ENCODE measurements at places on chromosomes 13 and 19.

GRCh38 chr13:40671956-40672764 is 5.7 kb upstream of the FOXO1 start:
- DNase-seq = peak; percentile 57

GRCh38 chr19:20151617-20152145 is 15.3 kb upstream of the ZNF486 start:
- no peak for DNase-seq

DNA sequence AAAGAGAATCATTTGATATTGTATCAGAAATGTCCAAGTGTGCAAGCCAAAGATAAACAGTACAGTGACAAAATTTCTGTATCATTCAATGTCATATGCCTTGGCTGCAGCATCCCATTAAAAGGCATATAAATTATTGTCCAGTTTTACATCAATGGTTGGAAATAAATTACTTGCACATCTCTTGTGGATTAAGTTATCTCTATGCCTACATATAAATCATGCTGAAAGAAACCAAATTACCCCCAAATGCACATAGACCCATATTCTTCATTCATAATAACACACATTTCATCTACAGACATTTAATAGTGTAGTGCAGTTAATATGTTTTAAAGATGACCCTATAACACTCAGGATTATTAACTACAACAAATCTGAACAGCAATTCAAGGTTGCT is 1415.7 kb upstream of the PCDH9 start:
- DNase-seq = no peak

DNA sequence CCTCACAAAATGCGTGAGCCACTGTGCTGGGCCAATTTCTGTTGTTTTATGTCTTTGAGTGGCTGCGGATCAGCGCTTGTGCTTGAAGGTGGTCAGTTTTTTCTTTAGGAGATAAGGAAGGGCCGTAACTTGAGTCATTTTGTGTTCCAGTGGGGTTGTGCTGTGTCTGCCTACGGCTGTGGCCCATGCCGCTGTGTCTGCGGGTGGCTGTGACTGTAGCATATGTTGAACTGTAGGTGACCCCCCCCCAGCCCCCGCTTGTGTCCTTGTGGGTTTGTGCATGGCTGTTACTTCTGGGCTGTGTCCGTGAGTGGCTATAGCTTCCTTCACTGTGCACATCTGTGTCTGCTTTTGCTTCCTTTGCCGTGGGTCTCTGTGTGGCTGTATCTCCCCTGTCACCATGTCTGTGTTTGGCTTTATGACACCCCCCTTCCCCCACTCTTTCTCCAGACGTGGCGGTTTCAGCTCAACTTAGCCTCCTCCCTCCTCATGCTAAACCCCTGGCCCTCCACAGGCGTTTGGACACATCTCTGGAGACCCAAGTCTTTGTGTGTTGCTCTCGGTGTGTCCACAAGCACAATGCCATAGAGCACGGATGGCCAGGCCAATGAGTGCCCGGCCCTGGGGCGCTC is 675 bp downstream of the PPP1R14A start:
- no peak for DNase-seq

DNA sequence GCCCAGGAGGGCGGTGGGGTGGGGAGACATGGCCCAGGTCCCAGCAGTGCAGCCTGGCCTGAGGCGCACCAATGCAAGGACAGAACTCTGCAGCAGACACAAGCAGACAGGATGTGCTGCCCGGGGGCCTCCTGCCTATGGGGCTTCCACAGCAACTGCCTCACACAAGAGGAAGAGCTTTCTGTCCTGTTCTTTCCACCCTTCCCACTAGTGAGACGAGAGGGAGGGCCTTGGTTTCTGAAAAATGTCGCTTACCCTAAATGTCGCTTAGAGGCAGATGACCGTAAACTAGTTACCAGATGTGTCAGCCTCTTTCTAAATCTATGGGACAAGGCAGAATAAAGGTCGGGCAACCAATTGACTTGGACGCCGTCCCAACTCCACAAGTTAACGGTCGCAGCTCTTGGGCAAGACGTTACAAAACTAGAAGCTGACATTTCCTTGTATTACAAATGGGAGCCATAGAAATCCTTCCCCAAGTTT is at the start of gene LAIR1:
Gene LAIR1 (minus strand): TSS at position 157 of the 483 bp plus-strand sequence. CDS start 127 bp downstream, at position 30.
- DNase-seq = no peak

GRCh38 chr13:66021846-66022245 is 1208.3 kb downstream of the PCDH9 start:
- DNase-seq = no peak

GRCh38 chr13:99066219-99066618 is 88.4 kb upstream of the DOCK9 start:
- DNase-seq = no peak

- DNase-seq = no peak
These were observed 36.3 kb downstream of the DOCK9 start for GRCh38 chr13:98941536-98941935.

DNA sequence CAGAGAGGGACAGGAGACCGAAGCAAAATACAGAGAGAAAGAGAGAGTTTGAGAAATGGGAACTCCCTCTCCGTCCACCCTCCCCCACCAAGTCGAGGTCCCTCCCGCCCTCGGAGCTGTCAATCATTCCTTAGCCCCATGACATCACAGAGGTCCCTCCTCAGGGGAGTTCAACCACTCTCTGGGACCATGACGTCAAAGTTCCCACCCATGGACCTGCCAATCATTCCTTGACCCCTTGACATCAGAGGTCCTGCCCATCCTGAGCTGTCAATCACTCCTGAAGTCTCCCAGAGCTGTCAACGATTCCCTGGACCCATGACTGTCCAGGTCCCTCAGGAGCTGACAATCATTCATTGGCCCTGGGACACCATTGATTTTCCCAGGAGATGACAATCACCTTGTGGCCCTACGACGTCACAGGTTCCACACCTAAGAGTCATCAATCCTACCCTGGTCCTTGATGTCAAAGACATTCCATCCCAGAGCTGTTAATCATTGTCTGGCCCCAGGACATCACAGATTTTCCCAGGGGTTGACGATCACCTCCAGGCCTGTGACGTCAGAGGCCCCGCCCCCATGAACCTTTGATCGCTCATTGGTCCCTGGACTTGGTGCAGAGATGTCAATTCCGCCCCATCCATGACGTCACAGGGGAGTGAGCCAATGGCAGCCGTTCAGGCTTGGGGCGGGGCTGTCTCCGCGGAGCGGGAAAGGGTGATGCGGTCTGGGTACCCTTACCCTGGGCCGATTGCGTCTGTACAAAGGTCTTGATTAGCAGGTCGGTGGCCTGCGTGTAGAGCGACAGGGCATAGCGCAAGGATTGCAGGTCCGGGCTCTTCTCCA is 61.7 kb downstream of the COLGALT1 start:
- peak; percentile 51 for DNase-seq

GRCh38 chr13:21216332-21216731 is 39.9 kb downstream of the MRPL57 start:
- no peak for DNase-seq

DNA sequence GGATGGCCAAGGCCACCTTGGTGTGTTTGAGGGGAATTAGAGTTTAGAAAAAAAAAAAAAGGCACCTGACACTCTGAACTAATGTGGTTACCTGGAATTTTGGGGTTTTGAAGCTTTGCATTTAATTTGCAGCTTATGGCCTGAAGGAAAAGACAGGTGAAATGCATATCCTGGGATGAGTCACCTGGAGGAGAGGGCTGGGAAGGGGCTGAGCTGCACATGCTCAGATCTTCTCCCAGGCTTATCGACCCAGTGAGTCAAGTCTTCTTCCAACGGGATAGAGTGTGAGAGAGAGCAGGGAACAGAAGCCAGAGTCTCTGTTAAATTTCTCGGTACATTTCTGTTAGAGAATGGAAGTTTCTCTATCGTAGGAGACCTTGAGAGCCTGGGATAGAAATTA is 29.7 kb upstream of the ALOX5AP start:
- DNase-seq = no peak

GRCh38 chr19:30662211-30662861 is 290.2 kb downstream of the ZNF536 start:
- DNase-seq = no peak

- DNase-seq = no peak
These were observed 1380.4 kb downstream of the SLITRK1 start for GRCh38 chr13:82501834-82502233.

DNA sequence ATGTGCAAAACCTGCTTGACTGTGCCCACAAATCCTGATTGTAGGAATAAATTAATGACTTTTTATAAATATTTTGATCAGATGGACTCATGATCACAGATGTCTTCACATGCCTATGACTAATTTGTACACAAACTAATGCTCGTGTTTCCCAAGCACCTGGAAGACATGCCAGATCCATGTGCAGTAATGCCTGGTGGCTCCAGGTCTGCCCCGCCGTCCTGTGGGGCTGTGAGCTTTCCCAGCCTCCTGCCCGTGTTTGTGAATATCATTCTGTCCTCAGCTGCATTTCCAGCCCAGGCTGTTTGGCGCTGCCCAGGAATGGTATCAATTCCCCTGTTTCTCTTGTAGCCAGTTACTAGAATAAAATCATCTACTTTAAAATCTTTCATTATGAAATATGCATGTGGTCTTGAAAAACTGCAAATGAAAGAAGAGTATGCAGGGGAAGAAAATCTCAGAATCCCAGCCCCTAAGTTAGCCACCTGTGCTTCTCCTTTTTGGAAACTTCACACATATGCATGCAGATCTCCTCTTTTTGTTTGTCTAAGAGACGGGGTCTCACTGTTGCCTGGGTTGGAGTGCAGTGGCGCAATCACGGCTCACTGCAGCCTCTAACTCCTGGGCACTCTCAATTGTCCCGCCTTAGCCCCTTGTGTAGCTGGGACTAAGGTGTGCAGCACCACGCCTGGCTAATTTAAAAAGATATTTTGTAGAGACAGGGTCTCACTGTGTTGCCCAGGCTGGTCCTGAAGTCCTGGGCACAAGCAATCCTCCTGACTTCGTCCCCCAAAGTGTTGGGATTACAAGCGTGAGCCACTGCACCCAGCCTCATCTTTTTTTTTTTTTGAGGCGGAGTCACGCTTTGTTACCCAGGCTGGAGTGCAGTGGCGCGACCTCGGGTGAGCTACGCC is 6.2 kb downstream of the RPL28 start:
- DNase-seq = no peak

- DNase-seq = peak; percentile 81
These were observed 6.8 kb upstream of the ARRDC2 start for GRCh38 chr19:18000915-18001776.

DNA sequence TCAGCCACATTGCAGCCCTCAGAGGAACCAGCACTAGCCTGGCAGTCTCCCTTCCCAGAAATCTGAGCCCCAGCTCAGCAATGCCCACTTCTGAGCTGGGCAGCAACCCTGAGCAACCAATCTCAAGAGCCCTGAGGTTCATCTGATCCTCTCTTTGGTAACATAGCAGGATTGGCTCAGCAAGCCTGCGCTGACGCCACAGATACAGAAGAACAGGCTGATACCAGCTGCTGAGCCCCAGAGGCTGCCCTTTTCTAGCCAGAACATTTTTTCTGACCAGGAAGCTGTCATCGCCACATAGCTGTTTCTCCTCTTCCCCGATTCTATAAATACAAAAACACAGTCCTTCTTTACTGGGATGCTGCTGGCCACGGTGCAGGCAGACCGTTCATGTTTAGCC is 59.8 kb downstream of the TRPM4 start:
- no peak for DNase-seq

DNA sequence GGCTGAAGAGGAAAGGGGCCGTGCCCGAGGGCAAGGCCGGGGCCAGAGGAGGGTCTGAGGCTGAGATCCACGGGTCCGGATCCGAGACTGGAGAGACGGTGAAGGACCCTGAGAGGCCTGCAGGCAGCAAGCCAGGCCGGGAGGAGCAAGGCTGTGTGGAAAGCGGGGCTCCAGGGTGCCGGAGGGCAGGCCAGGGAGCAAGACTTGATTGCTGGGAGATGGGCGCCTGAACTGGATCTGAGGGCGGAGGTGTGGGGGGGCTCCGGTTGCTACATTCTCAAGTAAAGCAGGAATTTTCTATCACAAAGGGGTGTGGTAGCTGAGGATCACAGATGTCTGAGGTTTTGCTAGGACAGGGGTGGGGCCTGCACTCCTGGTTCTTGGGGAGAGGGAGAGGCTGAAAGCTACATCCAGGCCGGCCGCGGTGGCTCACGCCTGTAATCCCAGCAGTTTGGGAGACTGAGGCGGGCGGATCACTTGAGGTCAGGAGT is 3.8 kb downstream of the MAMSTR start:
- DNase-seq = no peak

DNA sequence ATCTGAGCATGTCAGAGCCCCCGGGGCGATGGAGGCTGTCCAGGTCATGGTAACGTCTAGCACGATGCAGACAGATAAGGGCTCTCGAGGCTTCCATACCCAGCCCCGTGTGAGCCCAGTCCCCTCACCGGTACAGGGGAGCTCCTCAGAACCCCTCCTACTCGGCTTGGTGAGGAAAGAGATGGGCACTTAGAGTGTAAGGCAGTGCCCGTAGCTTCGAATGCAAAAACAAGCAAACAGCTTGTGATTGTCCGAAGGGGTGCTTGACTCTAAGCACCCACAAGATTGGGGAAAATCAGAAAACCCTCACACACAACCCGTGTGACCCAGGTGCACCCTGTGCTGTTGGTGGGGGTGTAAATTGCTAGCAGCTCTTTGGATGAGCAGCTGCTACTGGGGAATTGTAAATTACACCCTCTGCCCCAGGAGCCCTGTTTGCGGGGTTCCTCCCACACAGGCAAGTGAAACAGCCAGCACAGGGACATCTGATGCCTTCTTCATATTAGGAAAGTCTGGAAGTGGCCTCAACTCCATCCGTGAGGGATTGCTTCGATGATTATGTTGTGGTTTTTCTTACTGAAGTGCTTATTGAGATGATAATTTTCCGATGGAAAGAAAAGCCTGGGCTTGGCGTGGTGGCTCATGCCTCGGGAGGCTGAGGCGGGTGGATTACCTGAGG is 918 bp upstream of the PSPN start:
- no peak for DNase-seq

GRCh38 chr13:79468402-79468801 is 12.6 kb upstream of the NDFIP2 start:
- DNase-seq = no peak

DNA sequence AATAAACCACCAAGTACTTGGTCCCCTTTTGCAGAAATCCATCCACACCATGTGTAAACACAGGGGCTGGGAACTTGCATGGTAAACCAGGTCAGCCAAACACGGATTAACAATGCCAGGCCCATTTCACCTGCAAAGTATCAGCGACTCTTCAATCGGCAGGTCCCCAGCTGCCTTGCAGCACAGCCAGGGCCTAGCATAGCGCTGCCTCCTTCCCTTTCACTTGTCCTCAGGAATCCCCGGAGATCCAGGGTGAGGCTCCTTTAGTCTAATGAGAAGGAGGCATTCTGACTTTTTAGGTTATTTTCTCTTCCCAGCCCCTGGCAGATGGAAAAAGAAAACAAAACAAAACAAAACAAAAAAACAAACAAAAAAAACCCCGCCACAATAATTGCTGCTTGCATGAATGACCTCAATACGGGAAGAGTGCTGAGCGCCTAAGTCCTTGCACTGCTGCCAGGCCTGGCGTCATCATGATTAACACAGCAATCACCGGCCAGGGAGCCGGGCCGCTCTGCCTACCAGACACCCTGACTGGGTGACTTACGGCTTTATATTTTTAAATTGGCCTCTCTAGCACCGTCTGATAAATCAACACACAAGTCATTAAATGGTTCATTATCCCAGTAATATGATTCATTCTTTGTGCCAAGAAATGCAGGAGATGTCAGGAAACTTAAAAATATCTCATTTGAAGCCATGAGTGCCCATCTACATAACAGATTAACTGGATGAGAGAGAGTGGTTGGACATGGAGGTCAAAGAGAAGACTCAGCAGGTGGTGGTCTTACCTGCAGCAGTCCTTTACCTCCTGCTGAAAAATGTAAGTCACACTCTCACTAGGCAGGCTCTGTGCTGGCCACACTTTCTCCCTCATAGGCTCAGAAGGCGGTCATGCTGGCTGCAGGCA is 692.7 kb downstream of the UQCRFS1 start:
- no peak for DNase-seq

All from HCT116 (cell line).